ENCODE measurements at places on chromosomes 3 and 15. TPM values are rescaled to one million over a fixed set of nuclear protein-coding genes. Genes with fewer than 3 reads are reported as not detected.

Gene HRG
- total RNA-seq, result not detected

DNA sequence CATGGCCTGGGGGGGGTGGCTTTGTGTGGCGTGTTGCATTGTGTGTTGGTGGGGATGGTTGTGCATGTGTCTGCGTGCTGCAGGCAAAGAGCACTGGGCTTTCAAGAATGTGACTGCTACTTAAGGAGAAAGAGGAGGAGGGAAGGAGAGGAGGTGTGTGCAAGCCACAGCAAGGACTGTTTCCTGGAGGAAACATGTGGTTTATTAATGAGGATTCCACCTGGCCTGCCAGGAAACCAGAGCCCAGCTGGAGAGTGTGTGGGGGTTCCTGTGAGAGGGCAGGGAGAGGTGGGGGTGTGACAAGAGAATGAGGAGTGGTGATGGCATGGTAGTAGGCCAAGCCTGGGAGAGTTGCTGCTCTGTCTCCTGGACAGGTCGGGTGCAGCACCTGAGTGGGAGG lies 258.1 kb upstream of the ROPN1 start:
- no peak for DNase-seq

- DNase-seq, result no peak
Observed at GRCh38 chr3:184693011-184693975, 18.6 kb downstream of the MAGEF1 start.

Gene GADL1
- not detected for total RNA-seq

GRCh38 chr15:96125721-96126415 lies 204.6 kb upstream of the NR2F2 start:
- DNase-seq, result no peak

GRCh38 chr3:14783480-14784086 lies 35.2 kb upstream of the FGD5 start:
- DNase-seq, result no peak
